ENCODE measurements at places on chromosomes 12 and 14.

GRCh38 chr12:23352670-23353069 lies 596.8 kb downstream of the SOX5 start:
- no peak for DNase-seq

DNA sequence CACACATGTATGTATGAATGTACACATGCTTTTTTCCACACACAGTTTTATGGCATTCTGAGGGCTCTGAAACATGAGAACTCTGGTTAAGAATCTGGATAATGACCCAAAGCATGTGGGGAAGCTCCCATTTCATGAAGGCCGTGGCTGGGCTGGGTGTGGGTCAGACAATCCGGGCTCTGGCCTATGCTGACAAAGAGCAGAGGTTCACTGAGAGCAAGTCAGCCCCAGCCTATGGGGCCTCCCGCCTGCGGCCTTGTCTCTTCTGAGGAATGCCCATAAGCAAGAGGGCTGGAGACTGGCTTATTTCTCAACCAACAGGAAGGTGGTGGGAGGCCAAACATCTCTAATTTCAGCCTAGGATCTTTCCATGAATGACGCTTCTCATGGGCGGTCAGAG lies 8.5 kb downstream of the MYH6 start:
- DNase-seq = no peak

- DNase-seq = no peak
Measured at GRCh38 chr14:82359201-82359600, 825.5 kb upstream of the SEL1L start.

GRCh38 chr12:29733060-29733459 lies 50.7 kb downstream of the TMTC1 start:
- peak; percentile 1 for DNase-seq

GRCh38 chr14:76956316-76957090 lies 72.0 kb downstream of the IRF2BPL start:
- peak; percentile 76 for DNase-seq

DNA sequence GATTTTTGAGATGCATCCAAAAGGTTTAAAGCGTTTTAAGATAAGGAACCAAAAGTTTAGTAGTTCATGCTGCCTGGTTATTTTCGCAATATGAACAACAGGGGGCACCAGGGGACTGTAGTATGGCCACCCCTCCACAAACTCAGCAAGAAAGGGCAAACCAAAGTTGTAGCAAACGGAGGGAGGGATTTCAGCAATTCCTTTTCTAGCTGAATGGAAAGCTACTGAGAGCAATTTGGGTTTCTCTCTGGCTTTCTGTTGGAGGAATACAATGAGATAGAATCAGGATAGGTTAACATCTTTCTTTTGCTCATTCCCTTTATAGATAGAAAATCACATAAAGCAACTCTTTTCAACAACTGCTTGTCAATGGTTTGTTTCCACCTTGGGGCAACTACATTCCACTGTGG lies 62.5 kb downstream of the DRAM1 start:
- peak; percentile 11 for DNase-seq

GRCh38 chr12:48119078-48119833 lies at the start of gene PFKM:
TSS of gene PFKM (plus strand) at chr12:48119364. CDS start at chr12:48122775, 3,411 bp downstream.
- peak; percentile 67 for DNase-seq

GRCh38 chr12:103085541-103085940 lies 128.1 kb downstream of the ASCL1 start:
- no peak for DNase-seq

- no peak for DNase-seq
Measured at GRCh38 chr14:104428333-104428851, 151.2 kb upstream of the C14orf180 start.

GRCh38 chr14:99768381-99768780 lies 24.8 kb upstream of the EML1 start:
- DNase-seq = no peak

DNA sequence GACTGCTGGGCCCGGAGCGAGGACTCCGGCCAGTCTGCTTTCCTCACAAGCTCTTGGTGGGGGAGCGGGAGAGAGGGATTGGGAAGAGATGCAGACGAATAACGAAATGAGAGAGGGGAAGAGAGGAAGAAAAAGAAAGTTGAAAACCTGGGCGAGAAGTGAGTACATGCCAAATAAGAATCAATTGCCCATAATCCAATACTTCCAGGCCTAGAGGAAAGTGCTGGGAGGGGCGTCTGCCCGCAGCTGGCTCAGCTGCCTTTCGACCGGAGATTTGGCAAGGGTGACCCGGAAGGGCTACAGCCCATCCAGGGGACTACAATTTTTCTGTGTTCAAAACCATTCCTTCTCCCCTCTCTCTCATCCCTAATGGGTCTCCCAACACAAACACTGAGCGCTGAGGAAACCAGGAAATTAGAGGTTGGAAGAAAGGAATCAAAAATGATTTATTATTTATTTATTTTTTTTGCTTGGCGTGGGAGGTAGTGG lies 4.9 kb downstream of the NKX2-1 start:
- DNase-seq = no peak

- no peak for DNase-seq
Measured at GRCh38 chr14:66284346-66284745, 201.8 kb upstream of the CCDC196 start.

- no peak for DNase-seq
Measured at GRCh38 chr14:92687681-92688433, 60.6 kb downstream of the LGMN start.

DNA sequence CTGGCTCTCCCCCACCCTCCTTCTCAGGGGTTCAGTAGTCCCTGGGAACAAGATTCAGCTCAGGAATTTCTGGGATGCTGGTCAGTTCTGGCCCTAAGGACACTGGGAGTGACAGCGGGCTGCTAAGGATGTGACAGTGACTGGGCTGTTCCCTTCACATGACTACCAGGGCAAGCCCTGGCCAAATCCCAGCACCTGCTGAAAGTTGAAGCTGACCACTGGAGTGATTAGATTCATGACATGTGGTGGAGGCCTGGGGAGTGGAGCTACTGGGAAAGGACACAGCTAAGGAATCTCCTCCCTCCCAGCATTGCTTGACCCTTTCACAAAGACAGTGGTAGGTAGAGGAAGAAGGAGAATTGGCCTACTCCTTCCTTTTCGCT lies 204.9 kb downstream of the DAD1 start:
- no peak for DNase-seq

GRCh38 chr14:61409782-61410181 lies 88.4 kb downstream of the PRKCH start:
- DNase-seq = no peak

GRCh38 chr12:109897029-109897428 lies 3.0 kb upstream of the TCHP start:
- no peak for DNase-seq

- no peak for DNase-seq
Measured at GRCh38 chr14:95533822-95534221, 1.0 kb upstream of the GLRX5 start.

GRCh38 chr12:123948401-123948795 lies 24.2 kb downstream of the CCDC92 start:
- DNase-seq = no peak

- no peak for DNase-seq
Measured at GRCh38 chr14:77752799-77753516, 8.0 kb downstream of the SNW1 start.

- DNase-seq = no peak
Measured at GRCh38 chr14:75323571-75323970, 44.9 kb downstream of the FOS start.

GRCh38 chr14:61320806-61321384 lies 484 bp upstream of the PRKCH start:
- DNase-seq = no peak

DNA sequence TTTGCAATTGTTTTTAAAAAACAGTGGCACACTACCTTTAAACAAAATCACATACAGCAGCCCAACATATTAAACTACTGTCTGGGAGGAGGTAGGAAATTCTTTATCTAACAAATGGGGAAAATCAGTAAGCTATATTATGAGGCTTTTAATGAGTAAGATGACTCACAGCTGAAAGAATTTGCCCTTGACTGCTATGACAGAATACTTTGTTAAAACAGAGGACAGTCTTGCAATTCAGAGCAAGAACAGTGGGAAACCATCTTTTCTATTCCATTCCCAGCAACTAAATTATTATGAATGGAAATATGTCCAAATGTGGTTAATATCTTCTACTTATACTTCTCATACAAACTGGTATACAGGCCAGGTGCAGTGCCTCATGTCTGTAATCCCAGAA lies 49.2 kb upstream of the SGPP1 start:
- no peak for DNase-seq

DNA sequence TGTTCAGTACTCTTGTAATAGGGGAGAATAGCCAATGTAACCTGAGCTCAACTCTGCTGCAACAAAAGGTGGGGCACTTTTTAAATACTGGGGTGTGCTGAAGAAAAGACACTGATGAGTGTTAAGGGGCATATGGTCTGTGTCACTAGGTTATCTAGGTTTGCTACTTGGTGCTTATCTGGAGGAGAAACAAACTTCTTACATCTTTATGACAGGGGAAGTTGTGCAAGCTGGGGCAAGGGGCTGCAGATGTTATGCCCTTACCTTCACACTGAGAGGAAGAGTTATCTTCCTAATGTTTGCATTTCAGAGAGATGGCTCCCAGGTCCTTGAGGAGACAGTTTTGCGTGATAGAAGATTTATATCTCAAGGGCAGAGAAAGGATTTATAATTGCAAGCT lies 90.9 kb upstream of the PKP2 start:
- DNase-seq = no peak

GRCh38 chr12:58919231-58920101 lies 838 bp downstream of the LRIG3 start:
- no peak for DNase-seq

GRCh38 chr12:44581642-44582242 lies 294.4 kb downstream of the NELL2 start:
- DNase-seq = no peak

- no peak for DNase-seq
Measured at GRCh38 chr14:101097109-101097793, 193.7 kb upstream of the RTL1 start.

All from stimulated activated CD4-positive, alpha-beta T cell treated with anti-CD3 and anti-CD28 coated beads, Interleukin-12 subunit alpha, Interleukin-12 subunit beta, amount 100 ng/mL, for 24 hours (primary cell).